Left renal pelvis (tissue), 4 donors: ENCODE measurements at places on chromosomes 1 and 21. TPM values are rescaled to one million over a fixed set of nuclear protein-coding genes. Genes with fewer than 3 reads are reported as not detected.

Gene SGIP1
- polyA plus RNA-seq, result 14.8 TPM

Gene PLA2G2D
- not detected for polyA plus RNA-seq

Gene RHEX
- 6.8 TPM for polyA plus RNA-seq

DNA sequence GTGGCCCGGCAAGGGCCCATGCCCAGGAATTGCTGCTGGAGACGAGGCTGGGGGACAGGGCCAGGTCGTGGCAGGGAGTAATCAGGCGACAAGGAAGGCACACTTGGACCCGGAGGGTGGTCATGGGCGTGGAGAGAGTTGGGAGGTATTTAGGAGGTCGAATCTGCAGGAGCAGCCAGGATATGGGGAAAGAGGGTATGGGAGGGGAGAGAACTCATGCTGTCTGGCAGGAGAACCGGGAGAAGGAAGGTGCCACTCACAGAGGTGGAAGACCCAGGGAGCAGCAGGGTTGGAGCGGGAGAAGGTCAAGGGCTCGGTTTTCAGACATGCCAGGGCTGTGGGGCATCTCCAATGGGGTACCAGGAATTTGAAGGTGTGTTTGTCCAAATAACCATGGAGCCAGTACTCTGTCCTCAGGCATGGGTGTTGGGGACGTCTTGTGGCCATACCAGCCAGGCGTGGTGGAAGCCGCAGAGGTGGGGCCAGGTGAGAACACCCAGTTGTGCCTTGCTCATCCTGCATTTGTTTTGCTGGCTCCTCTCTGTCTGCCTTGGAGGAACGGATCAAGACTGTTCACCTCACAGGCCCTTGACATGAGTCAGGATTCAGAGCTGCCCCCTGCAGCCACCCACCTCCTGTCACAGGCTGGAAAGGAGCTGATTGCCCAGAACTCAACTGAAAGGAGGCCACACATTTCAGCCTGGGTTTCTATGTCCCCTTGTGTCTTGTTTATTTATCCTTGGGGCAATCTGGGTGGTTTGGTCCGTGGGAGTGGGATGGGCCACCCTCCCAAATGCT is 111.6 kb downstream of the SPSB1 start:
- DNase-seq, result no peak

GRCh38 chr21:32741336-32741735 is 13.5 kb upstream of the SYNJ1 start:
- no peak for DNase-seq

- no peak for DNase-seq
These were observed 17.9 kb upstream of the H3-3A start for GRCh38 chr1:226044514-226045101.

- no peak for DNase-seq
These were observed 184.7 kb upstream of the CACYBP start for GRCh38 chr1:174815036-174815435.

DNA sequence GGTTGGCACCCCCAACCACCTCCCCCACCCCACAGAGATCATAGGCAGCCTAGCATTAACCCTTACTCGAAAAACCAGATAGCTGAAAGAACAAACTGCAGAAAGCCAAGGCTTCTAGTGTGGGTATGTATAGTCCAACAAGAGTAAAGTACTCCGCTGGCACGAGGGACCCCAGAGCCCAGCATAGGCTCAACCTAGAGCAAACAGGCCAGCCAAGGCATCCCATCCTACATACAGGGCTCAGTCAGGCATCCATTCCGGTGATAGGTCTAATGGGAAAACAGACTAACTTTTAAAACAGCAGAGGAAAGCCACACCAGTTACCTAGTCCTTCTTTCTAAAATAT is 17.8 kb downstream of the DIPK1A start:
- DNase-seq, result no peak

GRCh38 chr1:62589321-62589720 is 8.0 kb upstream of the ANGPTL3 start:
- no peak for DNase-seq

GRCh38 chr1:29700491-29700890 is 464.2 kb downstream of the PTPRU start:
- no peak for DNase-seq
